ENCODE measurements at places on chromosomes 7 and 10.

DNA sequence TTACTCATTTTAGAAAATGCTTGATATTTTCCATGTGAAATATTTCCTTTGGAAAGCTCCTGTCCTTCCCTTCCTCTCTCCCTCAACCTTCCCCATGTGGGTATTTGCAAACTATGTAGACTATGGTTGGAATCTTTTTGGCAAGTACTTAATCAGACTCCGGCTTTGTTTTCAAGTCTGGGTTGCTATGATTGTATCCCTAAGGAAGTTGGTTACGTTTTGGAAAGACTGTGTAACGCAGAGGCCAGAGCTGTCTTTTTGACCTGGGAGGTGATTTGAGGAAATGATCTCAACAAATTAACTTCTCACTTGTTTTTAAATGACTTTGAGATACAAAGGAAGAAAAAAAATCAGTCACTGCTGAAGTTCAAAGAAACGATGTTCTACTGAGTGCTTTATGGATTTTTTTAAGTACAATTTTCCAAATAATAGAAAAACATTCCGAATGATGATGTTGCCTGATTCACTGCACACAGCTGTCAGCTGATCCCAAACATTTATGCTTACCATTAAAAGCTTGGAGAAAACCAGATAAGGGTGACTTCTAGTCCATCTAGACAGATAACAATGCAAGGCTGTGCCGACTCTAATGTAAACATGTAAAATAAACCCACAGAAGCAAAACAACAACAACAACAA is 145.5 kb upstream of the CELF2 start:
- DNase-seq = no peak

- DNase-seq = no peak
Observed at GRCh38 chr7:80216996-80217842, 82.6 kb downstream of the GNAI1 start.

GRCh38 chr7:159114096-159114495 is 30.6 kb downstream of the VIPR2 start:
- DNase-seq = no peak

DNA sequence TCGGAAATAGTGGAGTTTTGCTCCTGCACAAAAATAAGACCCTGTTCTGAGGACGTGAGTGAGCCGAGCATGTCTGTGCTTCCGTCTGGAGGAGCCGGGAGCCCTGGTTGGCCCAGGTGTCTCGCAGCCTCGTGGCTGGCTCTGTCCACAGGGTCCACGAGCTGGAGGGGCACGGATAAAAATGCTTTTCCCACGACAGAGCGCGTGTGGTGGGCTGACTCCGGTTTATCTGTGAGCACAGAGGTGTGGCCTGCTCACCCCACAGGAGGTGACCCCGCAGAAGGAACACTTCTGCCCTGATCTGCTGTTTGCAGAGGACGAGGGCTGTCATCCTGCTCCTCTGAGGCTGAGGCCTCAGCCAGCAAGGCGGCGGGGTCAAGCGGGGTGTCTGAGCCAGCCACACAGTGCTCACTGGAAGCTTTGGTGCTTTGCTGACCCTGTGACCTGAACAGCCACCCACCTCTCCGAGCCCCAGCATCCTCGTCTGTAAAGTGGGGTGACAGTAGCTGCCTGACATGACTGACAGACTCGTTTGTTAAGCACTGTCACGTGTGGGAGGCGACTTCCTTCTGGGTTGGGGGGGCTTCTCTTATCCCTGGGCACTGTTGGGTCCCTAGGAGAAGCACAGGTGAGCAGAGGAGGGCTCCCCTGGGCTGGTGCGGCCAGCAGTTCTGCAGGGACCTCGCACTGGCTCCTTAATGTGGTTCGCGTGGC is 162.5 kb downstream of the DNAJB6 start:
- no peak for DNase-seq

- no peak for DNase-seq
Observed at GRCh38 chr7:64802699-64803098, 8.5 kb downstream of the ZNF138 start.
